ENCODE measurements at places on chromosomes 13 and 19.

DNA sequence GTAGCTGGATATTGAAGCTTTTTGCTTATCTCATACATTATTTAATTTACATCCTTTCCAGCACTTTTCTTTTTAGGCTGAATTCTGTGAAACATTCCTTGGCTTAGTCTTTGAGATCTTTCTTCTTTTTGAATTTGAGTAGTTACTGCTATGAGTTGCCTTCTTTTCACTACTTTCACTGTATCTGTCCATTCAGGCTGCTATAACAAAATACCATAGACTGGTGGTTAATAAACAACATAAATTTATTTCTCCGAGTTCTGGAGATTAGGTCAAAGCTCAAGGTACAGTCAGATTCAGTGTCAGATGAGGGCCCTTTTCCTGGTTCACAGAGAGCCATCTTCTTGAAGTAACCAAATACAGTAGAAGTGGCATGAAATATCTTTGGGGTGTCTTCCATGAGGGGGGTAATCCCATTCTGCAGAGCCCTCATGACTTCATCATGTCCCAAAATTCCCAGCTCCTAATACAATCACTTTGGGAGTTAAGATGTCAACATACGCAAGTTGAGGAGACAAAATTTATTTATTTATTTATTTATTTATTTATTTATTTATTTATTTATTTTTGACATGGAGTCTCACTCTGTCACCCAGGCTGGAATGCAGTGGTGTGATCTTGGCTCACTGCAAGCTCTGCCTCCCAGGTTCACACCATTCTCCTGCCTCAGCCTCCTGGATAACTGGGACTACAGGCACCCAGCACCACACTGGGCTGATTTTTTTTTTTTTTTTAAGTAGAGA is 15.7 kb downstream of the ZNF846 start:
- DNase-seq: no peak

- DNase-seq: no peak
These were observed 11.7 kb downstream of the PRR36 start for GRCh38 chr19:7862413-7862951.

DNA sequence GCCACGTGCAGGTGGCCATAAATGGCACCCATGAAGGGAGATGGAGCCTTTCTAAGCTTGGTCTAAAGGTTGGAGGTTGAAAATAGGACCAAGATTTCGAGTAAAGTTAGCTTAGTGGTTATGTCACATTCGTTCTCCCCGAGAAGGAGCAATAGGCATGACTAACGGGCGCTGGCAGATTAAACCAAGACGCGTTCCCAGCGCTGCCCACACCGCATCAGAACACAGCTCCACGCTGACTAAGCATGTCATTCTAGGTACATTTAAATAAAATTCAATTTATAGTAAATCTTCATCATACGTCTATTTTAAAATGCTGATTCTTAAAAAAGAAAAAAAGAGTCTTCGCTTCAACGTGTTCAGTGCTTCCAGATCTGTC is 95.0 kb upstream of the IRS2 start:
- no peak for DNase-seq

DNA sequence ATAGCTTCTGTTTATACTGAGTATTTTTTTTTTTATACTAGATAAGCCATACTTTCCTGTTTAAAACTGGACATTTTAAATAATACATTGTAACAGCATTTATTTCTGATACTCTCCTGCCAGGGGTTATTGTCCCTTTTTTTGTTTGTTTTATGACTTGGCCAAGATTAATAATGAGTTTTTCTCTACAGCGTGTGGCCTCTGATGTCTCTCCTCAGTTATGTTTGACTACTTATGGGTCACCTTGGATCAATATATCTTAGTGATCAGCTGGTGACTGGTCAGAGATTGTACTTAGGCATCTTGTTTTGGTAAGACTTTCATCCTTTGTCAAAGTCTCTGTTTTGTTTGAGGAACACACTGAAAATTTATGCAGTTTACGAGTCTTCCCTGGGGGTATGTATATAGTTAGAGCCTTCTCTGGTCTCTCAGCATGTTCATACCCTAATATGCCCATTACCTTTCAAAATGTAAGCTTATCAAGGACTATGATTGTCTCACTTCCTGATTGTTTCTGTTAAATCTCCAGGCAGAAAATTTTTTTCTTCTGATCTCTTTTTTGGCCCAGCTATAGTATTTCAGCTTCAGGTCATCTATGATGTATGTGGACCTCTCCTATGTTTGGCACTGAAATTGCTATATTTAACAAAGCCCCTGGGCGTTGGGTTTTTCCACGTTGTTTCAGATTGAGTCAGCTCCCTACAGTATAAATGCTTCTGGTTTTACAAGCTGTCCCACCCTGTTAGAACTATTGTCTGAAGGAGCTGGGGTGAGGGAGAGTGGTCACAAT is 87.9 kb downstream of the URI1 start:
- DNase-seq: no peak

GRCh38 chr13:75165543-75166230 is 316.3 kb downstream of the TBC1D4 start:
- DNase-seq: no peak

GRCh38 chr13:87358319-87358718 is 312.9 kb upstream of the SLITRK5 start:
- no peak for DNase-seq

All from sigmoid colon (tissue), 7 donors.